ENCODE measurements at places on chromosomes 3 and 15.

DNA sequence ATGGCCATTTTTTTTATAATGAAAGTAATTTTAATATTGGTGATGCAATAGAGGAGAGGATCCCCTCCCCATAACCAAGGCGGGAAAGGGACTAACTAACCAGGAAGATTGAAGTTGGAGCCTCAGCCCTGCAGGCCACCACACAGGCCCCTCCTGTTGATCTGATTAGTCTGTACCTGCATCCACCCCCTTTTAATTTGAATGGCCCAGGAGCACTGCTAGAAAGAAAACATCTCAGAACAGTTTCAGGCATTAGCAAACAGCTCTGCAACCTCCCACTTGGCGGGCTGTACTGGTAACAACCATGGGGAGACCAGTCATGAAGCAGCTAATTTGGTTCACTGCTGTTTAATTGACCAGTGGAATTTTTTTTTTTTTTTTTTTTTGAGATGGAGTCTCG is 10.3 kb downstream of the CAV3 start:
- no peak for DNase-seq

DNA sequence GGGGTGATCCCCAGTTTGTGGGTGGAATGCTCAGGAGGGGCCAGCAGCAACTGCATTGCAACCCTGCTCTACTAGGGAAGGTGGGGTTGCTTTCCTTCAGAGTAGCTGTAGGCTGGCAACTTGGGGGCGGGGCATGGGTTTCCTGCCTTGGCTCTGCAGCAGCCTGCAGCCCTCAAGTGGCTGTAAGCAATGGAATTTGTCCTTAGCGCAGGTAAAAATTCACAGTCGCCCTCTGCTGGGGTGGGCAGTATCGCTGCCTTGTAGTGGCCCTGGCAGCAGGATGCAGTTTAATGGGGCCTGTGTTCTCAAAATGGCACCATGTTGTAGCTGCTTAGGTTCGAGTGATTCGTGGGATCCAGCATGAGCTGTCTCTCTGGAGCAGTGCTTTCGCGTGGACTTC is 29.8 kb downstream of the STT3B start:
- DNase-seq, result no peak

DNA sequence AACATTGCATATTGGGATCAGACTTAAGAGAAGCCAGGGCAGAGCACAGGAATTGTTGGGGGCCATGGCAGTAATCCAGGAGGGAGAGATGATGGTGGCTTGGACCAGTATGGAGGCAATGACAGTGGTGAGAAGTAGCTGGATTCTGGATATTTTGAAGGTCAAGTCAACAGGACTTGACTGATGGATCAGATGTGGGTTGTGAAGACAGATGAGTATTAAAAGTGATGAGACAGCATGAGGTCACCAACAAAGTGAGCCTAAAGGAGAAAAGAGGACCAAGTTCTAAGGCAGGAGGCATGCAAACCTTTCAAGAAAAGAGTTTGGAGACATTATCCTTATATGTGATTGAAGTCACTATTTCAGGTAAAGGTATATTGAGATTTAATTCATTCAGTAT is 56.6 kb upstream of the TIPARP start:
- DNase-seq, result no peak

DNA sequence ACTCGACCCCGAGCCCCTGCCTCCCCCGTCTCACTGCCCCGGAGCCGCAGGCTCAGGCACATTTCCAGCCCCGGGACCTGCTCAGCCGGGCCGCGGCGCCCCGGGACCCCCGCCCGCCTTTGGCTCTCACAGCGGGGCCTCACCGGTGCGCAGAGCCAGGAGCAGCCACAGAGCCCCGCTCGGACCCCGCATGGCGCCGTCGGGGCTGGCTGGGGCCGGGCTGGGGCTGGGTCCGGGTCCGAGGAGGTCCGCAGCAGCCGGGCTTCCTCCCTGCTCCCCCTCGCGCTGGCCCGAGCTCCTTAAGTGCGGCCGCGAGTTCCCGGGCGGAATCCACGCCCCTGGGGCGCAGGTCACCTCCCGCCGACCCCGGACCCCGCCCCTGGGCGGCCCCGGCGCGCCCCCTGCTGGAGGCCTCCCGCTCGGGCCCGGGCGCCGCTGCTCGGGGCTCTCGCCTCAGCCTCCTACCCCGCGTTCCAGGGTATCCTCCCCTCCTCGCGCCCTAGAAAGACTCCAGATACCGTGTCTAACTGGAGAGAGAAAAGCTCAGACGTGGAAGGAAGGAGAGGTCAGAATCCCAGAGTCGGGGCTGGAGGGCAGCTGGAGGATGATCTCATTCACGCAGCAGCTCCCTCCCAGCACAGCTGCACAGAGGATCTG is at the start of gene MELTF:
Gene MELTF, minus strand, starts transcription at position 307 of the 657 bp plus-strand sequence. Its CDS starts 115 bp downstream, at position 192.
- DNase-seq, result peak; percentile 6

GRCh38 chr3:128369881-128370642 is 96.6 kb downstream of the DNAJB8 start:
- no peak for DNase-seq

- DNase-seq, result no peak
These were observed 17.9 kb downstream of the ABHD2 start for GRCh38 chr15:89106200-89106599.

GRCh38 chr3:42090973-42091731 is at the start of gene TRAK1:
Gene TRAK1, plus strand, starts transcription at chr3:42091357. Its CDS starts 113 bp downstream, at chr3:42091470.
- DNase-seq, result no peak
